ENCODE measurements at places on chromosomes 1 and 21.

DNA sequence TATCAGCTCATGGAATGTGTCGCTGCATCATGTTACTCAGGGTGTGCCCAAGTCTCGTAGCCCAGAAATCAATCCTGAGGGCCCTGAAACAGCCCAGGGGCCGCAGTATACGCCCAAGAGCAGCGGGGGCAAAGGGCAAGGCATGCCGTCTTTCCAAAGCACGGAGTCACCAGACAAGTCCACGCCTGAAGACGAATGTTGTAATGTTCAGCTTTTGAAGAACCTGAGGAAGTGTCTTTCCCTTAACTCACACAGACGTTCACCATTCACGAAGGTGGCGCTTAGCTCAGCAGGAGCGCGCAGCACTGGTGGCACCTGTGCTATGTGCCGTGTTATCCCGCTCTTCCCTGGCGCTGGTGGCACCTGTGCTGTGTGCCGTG lies 18.8 kb upstream of the PWP2 start:
- DNase-seq: no peak

- DNase-seq: no peak
These were observed 1153.1 kb upstream of the B3GALT2 start for GRCh38 chr1:194339471-194339870.

GRCh38 chr1:167105271-167106118 lies 11.6 kb downstream of the STYXL2 start:
- DNase-seq: no peak

DNA sequence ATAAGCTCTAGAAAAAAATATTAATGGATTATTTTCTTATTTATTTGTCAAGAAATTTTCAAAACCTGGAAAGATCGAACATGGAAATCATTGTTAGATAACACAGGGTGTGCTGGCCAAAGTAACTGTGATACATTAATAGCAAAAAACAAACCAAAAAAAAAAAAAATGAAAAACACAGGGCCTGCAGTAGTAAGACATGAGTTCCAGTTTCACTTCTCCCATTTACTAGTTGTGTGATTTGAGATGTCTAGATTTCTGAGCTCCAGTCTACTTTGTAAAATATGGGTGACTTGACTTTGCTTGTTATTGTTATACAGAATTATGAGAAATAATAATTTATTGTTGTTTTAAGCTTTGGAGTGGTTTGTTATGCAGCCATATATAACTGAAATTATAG lies 13.6 kb downstream of the FAM177B start:
- DNase-seq: no peak
